ENCODE measurements at places on chromosomes 3 and 15. TPM values are rescaled to one million over a fixed set of nuclear protein-coding genes. Genes with fewer than 3 reads are reported as not detected.

- H3K27ac ChIP-seq: peak overlapping the region; percentile 88
- H3K4me1 ChIP-seq: peaks cover 19% of the 10 kb centered on the region
- H3K4me3 ChIP-seq: no peak overlapping the region
- no peaks in the 10 kb centered on the region for H3K27me3 ChIP-seq
- no peak for DNase-seq
- H3K36me3 ChIP-seq: peaks cover 3% of the 10 kb centered on the region
Measured at GRCh38 chr3:190108804-190109203, 11.9 kb downstream of the P3H2 start.

- no peak overlapping the region for H3K27ac ChIP-seq
- no peaks in the 10 kb centered on the region for H3K27me3 ChIP-seq
- H3K4me1 ChIP-seq: peaks cover 27% of the 10 kb centered on the region
- H3K36me3 ChIP-seq: no peaks in the 10 kb centered on the region
- DNase-seq: no peak
Measured at GRCh38 chr3:24385012-24385615, 109.5 kb downstream of the THRB start.

DNA sequence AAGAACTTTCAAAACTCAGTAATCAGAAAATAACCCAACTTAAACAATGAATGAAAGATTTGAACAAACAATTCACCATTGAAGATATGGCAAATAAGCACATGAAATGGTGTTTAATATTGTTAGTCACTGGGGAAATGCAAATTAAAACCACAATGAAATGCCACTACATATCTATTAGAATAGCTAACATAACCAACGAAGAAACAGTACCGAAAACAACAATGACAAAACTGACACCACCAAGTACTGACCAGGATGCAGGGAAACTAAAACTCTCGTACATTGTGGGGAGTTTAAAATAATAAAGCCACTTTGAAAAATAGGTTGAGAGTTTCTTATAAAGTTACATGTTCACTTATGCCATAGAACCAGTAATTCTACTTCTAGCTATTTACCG lies 69.1 kb downstream of the KBTBD8 start:
- H3K36me3 ChIP-seq: no peaks in the 10 kb centered on the region
- no peaks in the 10 kb centered on the region for H3K27me3 ChIP-seq
- no peak for DNase-seq
- H3K27ac ChIP-seq: no peak overlapping the region
- peaks cover 2% of the 10 kb centered on the region for H3K4me1 ChIP-seq
- H3K4me3 ChIP-seq: no peak overlapping the region

DNA sequence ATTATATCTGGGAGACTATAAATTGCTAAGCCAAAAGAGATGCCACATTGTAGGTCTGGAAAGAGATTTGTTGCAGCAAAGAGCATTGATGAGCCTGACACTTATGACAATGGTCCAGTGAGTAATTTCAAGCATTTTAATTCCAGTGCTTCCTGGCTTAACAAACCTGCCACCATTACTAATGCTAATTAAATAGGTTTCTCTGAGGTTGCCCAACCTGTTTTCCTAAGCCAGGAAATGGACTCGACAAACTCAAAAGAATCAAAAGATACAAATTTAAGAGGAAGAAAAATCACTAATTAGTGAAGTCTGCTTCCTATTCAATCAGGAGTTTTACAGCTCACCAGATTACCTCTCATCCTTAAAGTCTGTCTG lies 36.7 kb upstream of the CTDSPL start:
- no peak overlapping the region for H3K27ac ChIP-seq
- H3K4me1 ChIP-seq: peaks cover 3% of the 10 kb centered on the region
- no peaks in the 10 kb centered on the region for H3K27me3 ChIP-seq
- peaks cover 18% of the 10 kb centered on the region for H3K36me3 ChIP-seq
- no peak for DNase-seq

- no peak overlapping the region for H3K4me3 ChIP-seq
- H3K36me3 ChIP-seq: no peaks in the 10 kb centered on the region
- no peaks in the 10 kb centered on the region for H3K4me1 ChIP-seq
Measured at GRCh38 chr15:44075535-44075934, 119.5 kb downstream of the FRMD5 start.

DNA sequence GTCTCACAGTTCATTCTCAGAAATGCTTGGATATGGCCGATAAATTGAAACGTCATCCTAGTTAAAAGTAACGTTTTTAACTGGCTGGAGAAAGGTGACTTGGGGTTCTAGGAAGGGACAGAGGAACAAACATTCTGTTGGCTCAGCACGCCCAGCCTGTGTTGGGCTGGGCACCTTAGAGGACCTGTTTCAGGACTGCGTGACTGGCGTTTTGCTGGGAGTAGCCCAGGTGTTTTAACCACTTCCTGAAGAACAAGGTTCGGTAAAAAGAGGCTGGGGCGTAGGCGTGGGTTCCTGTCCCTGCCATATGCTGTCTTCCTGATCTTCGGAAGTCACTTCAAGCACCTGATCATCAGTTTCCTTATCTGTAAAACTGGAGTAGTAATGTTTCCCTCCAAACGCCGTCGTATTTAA lies 1.1 kb upstream of the TLNRD1 start:
- no peaks in the 10 kb centered on the region for H3K27me3 ChIP-seq
- H3K4me1 ChIP-seq: peaks cover 13% of the 10 kb centered on the region
- no peak for DNase-seq
- peaks cover 4% of the 10 kb centered on the region for H3K36me3 ChIP-seq

GRCh38 chr3:174710612-174711011 lies 148.5 kb upstream of the NAALADL2 start:
- no peak overlapping the region for H3K4me3 ChIP-seq
- H3K27me3 ChIP-seq: no peaks in the 10 kb centered on the region
- H3K36me3 ChIP-seq: no peaks in the 10 kb centered on the region
- no peaks in the 10 kb centered on the region for H3K4me1 ChIP-seq

Gene MINAR1
- 2.4 TPM for total RNA-seq

Data from mesothelial cell of epicardium (in vitro differentiated cells).